ENCODE measurements at places on chromosomes 16 and 17. TPM values are rescaled to one million over a fixed set of nuclear protein-coding genes. Genes with fewer than 3 reads are reported as not detected.

DNA sequence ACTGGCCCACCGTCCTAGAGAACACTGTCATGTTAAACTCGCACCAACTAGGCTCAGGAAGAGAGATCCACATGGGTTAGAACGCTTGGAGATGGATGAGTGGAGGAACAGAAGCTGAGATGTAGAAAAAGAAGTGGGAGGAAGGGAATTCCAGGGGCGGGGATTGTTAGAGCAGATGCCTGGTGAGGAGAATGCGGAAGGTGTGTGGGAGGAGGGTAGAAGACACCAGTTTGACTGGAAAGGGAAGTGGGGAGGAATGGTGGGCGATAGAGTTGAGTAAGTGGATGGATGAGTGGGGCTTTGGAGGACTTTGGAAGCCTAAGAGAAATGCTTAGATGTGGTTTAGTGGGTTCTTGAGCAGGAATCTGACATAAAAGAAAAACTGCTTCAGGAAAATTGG is 37.4 kb downstream of the DHX38 start:
- no peak for DNase-seq

DNA sequence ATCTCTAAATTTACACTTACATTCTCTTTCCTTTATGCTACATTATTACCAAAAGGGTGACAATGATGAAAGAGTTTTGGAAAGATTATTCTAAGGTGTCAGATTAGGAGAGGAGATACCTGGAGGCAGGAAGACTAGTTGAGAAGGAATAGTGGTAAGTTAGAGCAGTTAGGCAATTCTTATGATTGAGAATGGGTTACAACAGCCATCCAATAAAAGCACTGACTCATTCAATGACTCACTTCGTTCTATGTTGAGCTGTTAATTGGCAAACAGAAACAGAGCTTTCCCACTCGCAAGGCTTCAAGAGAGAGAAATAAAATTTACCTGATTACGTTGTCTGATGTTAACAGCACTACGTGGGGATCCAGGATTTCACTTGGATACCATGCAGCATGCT is 5.8 kb downstream of the NUP88 start:
- DNase-seq, result no peak

DNA sequence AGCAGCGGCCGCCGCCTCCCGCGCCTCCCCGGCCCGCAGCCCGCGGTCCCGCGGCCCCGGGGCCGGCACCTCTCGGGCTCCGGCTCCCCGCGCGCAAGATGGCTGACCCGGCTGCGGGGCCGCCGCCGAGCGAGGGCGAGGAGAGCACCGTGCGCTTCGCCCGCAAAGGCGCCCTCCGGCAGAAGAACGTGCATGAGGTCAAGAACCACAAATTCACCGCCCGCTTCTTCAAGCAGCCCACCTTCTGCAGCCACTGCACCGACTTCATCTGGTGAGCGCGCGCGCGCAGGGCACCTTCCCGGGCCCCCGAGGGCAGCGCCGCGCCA is 258 bp downstream of the PRKCB start:
- no peak for DNase-seq

GRCh38 chr16:144797-145252 is 6.4 kb upstream of the NPRL3 start:
- DNase-seq, result no peak

- DNase-seq, result no peak
Observed at GRCh38 chr16:4015275-4016004, 100.8 kb downstream of the ADCY9 start.

DNA sequence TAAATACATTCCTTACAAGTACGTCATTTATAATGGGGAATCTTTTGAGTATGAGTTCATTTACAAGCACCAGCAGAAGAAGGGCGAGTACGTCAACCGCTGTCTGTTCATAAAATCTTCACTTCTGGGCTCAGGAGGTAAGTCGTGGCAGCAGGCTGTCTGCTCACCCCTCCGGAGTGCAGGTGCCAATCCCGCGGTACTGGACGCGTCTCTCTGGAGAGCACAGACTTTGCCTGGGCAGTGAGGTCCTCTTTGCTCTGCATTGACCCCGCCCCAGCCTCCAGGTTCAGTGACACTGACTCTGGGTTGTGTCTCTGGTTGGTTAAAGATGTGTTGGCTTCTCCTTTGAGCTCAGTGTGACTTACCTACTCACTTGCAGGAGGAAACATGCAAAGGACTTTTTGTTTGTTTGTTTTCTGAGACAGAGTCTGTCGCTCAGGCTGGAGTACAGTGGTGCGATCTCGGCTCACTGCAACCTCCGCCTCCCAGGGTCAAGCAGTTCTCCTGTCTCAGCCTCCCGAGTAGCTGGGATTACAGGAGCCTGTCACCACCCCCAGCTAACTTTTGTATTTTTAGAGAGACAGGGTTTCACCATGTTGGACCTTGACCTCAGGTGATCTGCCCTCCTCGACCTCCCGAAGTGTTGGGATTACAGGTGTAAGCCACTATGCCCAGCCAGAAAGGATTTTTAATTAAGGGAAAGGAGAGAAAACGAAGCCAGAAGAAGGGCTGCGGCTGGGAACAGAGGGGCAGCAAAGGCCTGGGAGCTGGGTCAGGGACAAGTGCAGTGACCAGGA is 31.2 kb downstream of the RNF213 start:
- DNase-seq, result no peak

- DNase-seq, result no peak
Observed at GRCh38 chr17:41150026-41150425, 401 bp upstream of the KRTAP4-5 start.

DNA sequence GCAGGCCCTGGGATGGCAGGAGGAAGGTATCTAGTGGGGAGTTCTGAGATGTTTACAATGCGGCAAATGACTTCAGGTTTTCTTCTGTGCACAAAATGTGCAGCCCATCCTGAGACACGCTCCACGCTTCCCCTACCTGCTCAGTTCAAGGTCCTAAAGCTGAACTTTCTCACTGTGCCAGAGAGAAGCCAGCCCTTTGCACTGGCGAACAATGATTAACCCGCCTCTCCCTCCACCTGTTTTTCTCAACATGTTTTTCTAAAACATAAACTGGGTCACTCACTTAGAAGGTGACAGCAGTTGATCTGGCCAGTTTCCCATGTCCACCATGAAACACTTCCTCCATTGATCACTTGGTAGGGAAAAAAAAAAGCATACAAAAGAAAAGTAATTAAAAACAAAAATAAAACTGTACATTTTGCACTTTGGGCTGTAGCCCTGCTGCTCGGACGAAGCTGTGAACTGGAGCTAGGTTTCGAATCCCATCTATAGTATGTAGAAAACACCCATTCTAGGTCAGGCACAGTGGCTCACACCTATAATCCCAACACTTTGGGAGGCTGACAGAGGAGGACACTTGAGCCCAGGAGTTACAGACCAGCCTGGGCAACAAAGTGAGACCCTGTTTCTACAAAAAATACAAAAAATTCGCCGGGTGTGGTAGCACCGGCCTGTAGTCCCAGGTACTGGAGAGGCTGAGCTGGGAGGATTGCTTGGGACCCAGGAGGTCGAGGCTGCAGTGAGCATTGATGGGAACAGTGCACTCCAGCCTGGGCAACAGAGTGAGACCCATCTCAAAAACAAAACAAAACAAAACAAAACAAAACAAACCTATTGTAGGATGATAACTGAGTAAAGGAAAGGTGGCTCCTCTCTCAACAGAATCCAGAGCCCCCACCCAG is 6.1 kb upstream of the G6PC1 start:
- DNase-seq, result no peak

DNA sequence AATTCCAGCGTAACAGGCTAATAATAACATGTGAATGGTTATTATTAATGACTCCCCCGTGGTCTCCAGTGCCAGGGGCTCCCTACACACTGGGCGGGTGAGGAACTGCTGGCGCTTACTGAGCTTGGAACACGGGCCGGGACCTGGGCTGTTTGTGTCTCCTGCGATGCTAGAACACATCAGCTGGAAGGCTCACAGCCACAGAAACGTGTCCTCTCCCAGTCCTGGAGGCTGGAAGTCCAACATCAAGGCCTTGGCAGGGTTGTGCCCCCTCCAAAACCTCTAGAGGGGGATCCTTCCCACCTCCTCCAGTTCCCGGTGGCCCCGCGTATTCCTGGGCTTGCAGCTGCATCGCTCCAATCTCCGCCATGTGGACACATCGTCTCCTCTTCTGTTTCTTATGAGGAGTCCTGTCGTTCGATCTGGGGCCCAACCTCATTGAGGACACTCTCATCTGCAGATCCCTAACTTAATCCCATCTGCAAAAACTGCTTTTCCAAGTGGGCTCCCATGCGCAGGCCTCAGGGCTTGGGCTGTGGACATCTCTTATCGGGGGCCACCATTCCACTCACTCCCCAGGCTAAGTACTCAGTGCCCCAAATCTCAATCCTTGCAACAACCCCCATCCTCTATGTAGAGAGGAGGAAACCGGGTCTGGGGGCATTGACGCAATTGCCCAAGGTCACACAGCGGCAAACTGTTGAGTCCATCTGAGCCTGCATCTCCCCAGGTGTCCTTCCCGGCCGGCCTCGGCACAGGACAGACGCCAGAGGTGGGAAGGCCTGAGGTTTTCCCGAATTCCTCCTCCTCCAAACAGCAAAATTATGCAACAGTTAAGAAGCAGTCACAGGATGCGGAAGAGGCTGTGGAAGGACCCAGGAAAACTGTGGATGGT is 193.9 kb downstream of the IRF8 start:
- DNase-seq, result no peak

- DNase-seq, result no peak
Observed at GRCh38 chr16:19745286-19746010, 27.4 kb downstream of the IQCK start.

DNA sequence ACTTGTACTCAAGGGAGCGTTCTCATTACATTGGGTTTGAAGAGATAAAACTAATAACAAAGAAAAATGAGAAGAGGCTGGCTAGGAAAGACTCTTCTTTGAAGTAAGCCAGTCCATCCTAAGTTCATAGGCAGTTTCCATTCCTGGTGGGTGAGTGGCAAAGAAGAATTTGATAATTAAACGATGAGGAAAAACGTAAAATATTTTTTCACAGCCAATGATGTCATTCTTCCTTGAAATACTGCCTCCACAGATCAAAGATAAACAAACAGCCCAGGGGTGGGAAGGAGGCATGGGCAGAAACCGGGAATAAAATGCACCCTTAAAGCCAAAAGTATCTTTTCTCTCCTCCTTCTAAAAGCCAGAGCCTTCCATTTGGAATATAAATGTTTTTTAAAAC is 346.6 kb downstream of the PMP22 start:
- no peak for DNase-seq

- no peak for DNase-seq
Observed at GRCh38 chr16:86199871-86200695, 301.1 kb downstream of the IRF8 start.

- no peak for DNase-seq
Observed at GRCh38 chr16:24975428-24975889, 39.7 kb downstream of the ARHGAP17 start.

DNA sequence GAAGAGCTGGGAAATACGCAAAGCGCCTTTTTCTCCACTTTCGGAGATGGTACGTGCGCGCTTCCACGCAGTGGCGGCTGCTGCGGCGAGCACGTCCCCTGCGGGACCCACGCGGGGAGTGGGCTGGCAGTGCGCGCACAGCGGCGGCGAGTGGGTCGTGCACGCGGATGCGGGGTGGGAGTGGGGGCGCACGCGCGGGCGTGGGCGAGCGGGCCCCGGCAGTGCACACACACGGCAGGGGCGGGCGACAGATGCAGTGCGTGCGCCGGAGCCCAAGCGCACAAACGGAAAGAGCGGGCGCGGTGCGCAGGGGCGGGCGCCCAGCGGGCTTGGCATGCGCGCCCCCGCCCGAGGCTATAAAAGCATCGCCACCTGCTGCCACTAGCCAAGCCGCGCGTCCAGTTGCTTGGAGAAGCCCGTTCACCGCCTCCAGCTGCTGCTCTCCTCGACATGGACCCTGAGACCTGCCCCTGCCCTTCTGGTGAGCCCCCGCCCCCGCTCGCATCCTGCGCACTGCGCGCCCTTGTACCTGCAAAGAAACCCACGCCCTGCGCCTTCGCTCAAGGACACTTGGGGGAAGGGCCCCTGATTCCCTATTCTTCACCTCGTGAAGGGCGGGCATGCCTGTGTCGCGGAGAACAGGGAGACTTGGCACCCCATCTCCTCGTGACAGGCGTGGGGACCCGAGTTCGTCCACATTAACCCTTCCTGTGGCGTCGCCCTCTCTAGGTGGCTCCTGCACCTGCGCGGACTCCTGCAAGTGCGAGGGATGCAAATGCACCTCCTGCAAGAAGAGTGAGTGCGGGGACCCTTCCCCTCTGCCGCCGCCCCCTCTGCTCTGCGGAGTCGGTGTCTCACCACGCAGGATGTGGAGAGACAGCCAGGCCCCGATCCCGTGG is at the start of gene MT3:
MT3 (plus strand) TSS at position 388 of the 899 bp plus-strand sequence; CDS start at position 451, 63 bp downstream.
- DNase-seq, result peak; percentile 72

- DNase-seq, result no peak
Observed at GRCh38 chr16:75042426-75043174, 43.8 kb downstream of the ZNRF1 start.

TNP2 gene
- total RNA-seq, result not detected

EPOP gene
- 0.82 TPM for total RNA-seq

MT1F gene
- total RNA-seq, result 1.2 TPM

TAOK1 gene
- total RNA-seq, result 127 TPM

SLC6A2 gene
- total RNA-seq, result under 0.01 TPM

SCO1 gene
- total RNA-seq, result 11.4 TPM

All from frontal cortex (tissue), 4 donors.